ENCODE measurements at places on chromosomes 12 and 14.

GRCh38 chr12:49340971-49341776 is 4.2 kb upstream of the C1QL4 start:
- no peak for DNase-seq

GRCh38 chr14:73524493-73524892 is 12.4 kb upstream of the ACOT1 start:
- DNase-seq = no peak

DNA sequence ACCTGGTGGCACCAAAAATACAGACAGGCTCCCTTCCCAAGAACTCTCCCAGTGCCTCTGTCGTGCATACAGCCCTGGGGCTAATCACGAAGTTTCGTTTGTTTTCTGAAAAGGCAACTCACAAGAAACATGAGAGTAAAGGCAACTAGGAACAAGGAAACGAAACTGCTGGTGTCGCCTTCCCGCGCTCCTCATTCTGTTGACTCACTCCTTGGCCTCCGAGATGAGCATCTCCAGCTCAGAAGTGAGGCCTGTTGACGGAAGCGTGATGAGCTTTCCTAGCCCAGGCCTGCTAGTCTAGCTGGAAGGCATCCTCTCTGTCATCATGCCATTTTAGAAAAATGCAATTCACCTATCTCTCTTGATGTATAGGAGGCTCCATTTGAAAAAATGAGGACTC is 50.5 kb downstream of the TTC9 start:
- DNase-seq = no peak

DNA sequence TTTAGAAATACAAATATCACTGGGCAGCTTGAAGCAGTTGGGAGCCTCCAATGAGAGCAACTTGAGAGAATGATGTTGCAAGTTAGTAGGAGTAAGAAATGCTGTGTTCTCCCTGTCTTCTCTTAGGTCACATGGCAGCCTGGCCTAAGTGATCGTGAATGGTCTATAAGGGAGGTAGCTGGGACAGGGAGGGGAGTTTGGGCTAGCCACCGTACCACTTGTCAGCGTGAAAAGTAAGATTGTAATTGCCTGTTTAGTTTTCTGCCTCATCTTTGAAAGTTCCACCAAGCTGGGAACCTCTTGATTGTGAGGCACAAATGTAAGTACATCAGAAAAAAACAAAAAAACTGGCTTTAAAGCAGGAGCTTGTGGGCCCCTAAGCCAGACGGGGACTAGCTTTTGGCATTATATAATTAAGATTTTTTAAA is 36.4 kb downstream of the MDM2 start:
- no peak for DNase-seq

GRCh38 chr12:13980538-13981295 is 685 bp downstream of the GRIN2B start:
- no peak for DNase-seq

GRCh38 chr12:5512601-5512970 is 80.7 kb downstream of the NTF3 start:
- DNase-seq = no peak

Data from NCI-H524 (cell line).